ENCODE measurements at places on chromosomes 4 and X.

- no peak for DNase-seq
Measured at GRCh38 chrX:6227935-6228334, 732 bp downstream of the NLGN4X start.

DNA sequence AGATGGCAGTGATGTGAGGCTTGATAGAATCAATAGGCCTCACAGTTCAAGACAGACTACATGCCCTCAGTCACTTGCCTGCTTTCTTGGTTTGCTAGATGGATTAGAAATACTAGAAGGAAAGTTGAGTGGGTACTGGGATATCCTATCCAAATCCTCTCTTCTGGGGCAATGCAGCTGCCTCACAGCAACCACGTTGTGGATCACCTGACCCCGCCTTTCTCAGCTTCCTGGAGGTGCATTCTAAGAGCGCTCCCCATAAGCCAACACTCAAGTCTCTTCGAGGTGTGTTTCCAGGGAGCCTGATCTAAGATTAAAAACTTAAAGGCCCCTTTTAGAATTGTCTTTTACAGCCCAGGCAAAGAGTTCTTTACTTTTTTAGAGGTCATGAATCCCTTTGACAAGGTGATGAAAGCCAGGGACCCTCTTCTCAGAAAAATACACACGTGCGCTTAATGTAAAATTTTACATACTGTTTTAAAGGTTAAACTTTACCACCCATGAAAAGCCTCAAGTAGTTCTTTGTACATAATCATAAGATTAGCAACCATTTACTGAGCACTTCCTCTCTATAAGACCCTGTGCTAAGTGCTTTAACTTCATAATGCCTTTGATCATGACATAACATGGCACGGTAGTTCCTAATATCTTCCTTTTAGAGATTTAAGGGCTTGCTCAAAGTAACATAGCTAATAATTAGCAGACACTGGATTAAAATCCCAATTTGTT, 840 bp upstream of the RPL34 start:
- DNase-seq, result no peak

- DNase-seq, result no peak
Measured at GRCh38 chr4:148986951-148987350, 544.7 kb upstream of the NR3C2 start.

DNA sequence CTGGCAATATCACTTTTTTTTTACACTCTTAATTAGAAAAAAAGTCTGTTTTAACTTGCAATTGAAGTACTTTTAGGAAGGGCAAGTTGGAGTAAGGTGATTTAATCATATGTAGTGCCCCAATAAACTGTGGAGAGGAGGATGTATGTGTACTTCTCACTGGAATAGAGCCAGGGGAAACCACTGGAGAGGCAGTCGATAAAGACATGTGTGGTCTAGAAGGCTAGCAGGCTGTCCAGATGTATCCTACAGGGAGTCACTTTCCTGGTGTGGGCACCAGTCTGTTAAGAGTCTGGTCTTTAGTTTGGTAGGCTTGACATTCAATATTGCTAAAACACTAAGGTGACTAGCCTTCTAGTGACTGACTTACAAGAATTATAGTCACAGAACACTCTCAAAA, 9.6 kb upstream of the SGMS2 start:
- no peak for DNase-seq

DNA sequence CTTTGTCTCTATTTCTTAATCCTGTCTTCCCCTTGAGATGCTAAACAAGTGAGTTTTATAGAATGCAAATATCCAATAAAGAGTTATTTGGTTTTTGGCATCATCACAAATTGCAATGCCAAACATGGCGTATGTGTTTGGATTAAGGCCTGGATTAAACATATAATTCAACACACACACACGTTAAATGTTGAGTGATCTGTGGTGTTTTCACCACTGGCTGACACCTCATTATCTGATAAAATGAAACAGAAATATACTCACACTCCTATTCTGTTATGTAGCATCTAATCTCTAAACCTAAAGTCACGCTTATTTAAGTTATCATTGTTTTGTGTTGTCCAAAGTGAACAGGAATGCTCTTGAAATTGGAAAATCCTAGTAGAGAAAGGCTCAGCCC, 506.2 kb downstream of the FSTL5 start:
- no peak for DNase-seq

- no peak for DNase-seq
Measured at GRCh38 chr4:69785211-69785831, 24.9 kb upstream of the SULT1B1 start.

GRCh38 chrX:20217271-20217670, 49.4 kb downstream of the RPS6KA3 start:
- no peak for DNase-seq

GRCh38 chr4:16457944-16458343, 231.7 kb upstream of the TAPT1 start:
- DNase-seq, result no peak

DNA sequence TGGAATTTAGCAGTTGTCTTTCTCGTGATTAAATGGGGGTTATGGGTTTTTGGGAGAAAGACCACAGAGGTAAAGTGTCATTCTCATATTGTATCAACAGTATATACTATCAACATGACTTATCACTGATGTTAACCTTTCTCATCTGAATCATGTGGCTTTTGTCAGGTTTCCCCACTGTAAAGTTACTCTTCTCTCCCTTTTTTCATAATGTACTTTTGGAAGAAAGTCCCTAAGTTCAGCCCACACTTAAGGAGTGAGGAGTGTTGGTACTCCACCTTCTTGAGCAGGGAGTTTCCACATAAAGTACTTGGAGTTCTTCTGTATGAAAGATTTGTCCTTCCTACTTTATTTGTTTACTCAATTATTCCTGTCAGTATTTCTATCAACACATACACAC, 169.9 kb downstream of the ZNF330 start:
- no peak for DNase-seq

- no peak for DNase-seq
Measured at GRCh38 chr4:178778496-178778895, 1336.3 kb upstream of the AGA start.

- no peak for DNase-seq
Measured at GRCh38 chr4:1446502-1447386, 40.5 kb upstream of the NKX1-1 start.

- DNase-seq, result no peak
Measured at GRCh38 chrX:77167993-77168392, 279.2 kb upstream of the FGF16 start.

DNA sequence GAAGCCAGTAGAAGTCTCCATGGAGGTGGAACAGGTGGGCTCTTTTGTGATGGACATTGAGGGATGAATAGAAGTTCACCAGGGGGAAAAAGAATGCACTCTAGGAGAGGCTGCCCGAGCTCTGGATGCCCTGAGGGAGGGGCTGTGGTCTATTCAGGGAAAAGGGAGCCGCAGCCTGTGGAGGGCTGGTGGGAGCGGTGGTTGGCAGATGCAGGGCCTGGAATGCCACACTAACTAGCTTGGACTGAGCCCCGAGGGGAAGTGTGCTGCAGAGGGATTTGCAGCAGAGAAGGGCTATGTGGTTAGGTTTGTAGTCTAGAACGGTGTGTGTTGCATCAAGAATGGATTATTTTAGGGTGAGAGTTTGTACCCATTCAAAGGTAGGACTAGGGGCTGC, 29.5 kb upstream of the PSAPL1 start:
- DNase-seq, result no peak

- no peak for DNase-seq
Measured at GRCh38 chrX:40004246-40004535, 93.6 kb downstream of the BCOR start.

- no peak for DNase-seq
Measured at GRCh38 chr4:13238936-13239335, 245.2 kb downstream of the RAB28 start.

- no peak for DNase-seq
Measured at GRCh38 chr4:97582890-97583289, 560.4 kb downstream of the STPG2 start.

DNA sequence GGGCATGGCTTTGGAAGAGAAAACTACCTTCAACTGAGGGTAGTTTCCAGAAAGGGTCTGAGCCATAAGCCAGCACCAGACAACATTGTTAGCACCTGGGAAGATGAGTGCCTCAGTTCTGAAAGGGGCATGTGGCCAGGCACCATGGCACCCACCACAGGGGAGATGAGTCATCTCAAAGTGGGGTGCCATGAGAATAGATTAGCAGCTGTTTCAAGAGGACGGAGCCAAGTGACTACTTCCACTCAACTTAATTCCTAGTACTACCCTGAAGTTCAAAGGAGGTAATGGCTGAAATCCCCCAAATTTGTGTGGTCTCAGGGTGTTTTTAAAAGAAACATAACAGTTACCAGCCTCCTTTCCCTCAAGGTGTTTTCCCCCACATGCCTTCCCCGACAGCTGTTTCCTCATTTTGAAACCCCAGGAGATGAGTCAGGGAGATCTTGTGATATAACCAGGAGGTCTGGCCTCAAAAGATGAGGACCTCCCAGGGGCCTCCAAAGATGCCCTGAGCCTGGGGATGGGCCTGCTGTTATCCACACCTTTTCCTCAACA, 27.8 kb upstream of the FTHL17 start:
- DNase-seq, result no peak

GRCh38 chrX:9957743-9958142, 9.4 kb upstream of the CLDN34 start:
- no peak for DNase-seq
